ENCODE measurements at places on chromosomes 2 and 18. TPM values are rescaled to one million over a fixed set of nuclear protein-coding genes. Genes with fewer than 3 reads are reported as not detected.
A peak's percentile ranks its signal among the peaks of the same experiment; 100 is the strongest.

DNA sequence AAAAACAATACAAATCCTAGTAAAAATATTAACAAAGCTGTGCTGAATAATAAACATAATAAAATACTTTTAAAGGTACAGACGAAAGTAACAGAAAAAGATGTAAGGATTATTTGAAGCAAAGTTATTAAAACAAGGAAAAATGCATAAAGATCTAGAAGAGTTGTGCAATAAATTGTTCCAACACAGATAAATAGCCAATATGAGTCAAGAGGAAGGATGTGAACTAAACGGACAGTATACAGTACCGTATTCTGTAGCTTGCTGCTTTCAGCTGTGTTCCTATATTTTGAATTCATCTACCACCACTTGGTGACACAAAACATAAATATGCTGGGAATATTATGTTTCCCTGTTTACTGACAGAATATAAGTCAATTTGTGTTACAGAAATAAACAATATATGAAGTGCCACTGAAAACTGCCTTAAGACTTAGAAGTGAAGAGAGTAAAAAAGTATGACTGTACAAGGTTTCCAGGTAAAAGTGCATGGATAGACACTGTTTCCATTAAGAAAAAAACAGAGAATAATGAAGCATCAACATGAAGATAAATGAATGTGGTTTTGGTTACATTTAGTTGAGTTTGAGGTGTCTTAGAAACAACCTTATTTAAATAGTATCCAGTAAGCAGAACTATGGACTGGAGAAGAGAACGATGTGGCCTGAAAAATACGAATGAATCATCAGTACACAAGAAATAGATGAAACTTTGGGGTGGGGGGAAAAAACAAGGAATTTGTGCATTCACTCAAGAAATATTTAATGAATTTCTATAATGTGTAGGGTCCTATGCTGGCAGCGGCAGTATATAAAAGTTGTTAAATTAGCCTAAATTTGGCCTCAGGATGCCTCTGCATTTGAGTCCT is 13.1 kb downstream of the PPP3R1 start:
- DNase-seq: no peak

DNA sequence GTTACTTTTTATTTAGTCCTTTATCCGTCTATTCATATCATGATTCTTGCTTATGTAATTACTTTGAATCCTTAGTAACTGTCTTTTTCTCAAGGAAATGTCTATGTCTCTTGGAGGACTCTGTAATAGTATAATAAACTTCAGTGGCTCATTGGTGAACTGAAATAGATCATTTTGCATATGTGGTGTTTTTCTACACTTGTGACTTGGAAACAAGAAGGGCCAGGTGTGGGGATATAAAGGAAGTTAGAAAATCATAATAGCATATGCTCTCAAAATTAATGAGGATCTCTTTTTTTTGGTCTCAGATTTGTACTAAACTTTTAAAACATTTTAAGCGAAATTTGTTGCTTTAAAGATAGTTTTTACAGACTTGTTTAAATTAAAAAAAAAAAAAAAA is 453.0 kb upstream of the CDH20 start:
- no peak for DNase-seq

The TDRD15 gene
- total RNA-seq: not detected

GRCh38 chr2:19416784-19417684 is 58.6 kb upstream of the OSR1 start:
- no peak for DNase-seq

GRCh38 chr2:209474960-209475359 is 51.1 kb downstream of the MAP2 start:
- no peak for DNase-seq

GRCh38 chr2:208265371-208265800 is 669 bp upstream of the PIKFYVE start:
- peak; percentile 22 for DNase-seq

The COL5A2 gene
- 0.77 TPM for total RNA-seq

- DNase-seq: no peak
These were observed 27.1 kb upstream of the PTMA start for GRCh38 chr2:231680992-231681852.

Data from CD4-positive, alpha-beta T cell (primary cell).